ENCODE measurements at places on chromosomes 1 and 21.

- DNase-seq, result no peak
Observed at GRCh38 chr1:192824511-192824910, 15.7 kb downstream of the RGS2 start.

DNA sequence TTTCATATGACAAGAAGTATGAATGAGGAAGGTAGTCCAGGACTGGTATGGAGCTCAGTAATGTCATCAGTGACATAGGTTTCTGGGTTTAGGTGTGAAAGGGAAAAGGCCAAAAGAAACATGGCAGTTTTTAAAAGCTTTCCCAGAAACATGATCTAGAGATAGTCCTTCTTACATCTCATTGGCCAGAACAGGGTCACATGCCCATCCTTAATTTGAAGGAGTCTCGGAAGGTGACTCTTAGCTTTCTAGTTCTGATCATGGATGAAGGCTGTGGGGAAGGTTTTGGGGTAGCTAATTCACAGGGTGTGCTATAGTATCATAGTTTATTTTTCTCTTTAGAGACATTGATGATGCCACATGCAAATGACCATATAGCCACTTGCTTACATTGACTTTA lies 55.3 kb downstream of the RPS6KC1 start:
- no peak for DNase-seq

GRCh38 chr1:180777072-180777689 lies 135.5 kb upstream of the KIAA1614 start:
- DNase-seq, result no peak

DNA sequence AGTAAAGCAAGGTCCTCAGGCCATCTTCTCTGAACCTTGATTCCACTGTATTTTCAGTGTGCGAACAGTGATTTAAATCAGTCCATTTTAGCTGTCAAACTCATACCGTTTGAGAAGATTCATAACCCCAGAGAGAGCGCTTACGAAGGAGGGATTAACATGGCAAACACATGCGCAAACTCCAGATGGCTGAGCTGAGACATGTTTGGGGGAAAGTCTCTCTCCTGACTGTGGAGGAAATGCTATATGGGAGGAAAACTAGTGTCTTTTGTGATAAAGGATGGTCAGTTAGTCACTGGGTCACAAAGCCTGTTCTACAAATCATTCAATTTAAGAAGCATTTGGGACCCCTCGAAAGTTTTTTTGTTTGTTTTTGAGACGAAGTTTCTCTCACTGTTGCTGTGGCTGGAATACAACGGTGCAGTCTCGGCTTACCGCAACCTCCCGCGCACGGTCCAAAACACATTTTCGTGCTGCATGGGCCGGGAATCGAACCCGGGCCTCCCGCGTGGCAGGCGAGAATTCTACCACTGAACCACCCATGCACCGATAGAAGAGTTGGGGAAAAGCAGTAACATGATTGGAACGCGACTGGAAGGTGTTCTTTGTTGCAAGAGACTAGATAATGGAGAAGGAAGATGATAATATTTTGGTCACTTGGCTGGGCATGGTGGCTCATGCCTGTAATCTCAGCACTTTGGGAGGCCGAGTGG lies 58.4 kb upstream of the CXADR start:
- peak; percentile 99 for DNase-seq

GRCh38 chr1:32612189-32612881 lies 38.0 kb downstream of the ZBTB8OS start:
- peak; percentile 33 for DNase-seq

DNA sequence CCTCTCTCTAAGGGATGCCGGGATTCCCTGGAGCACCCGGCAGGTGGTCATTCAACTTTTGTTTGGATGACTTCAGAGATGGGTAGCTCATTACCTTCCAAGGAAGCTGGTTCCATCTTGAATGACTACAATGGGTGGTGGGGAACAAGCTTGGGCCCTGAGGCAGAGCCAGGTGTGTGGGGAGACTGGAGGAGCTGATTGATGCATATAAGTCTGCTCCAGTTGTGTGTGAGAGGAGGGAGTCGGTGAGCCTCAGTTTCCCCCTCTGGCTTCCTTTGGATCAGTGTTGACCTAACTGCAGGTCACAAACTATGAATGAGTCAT lies 133.8 kb upstream of the ZBTB40 start:
- no peak for DNase-seq

- no peak for DNase-seq
Observed at GRCh38 chr21:45054227-45054926, 20.0 kb upstream of the ADARB1 start.

DNA sequence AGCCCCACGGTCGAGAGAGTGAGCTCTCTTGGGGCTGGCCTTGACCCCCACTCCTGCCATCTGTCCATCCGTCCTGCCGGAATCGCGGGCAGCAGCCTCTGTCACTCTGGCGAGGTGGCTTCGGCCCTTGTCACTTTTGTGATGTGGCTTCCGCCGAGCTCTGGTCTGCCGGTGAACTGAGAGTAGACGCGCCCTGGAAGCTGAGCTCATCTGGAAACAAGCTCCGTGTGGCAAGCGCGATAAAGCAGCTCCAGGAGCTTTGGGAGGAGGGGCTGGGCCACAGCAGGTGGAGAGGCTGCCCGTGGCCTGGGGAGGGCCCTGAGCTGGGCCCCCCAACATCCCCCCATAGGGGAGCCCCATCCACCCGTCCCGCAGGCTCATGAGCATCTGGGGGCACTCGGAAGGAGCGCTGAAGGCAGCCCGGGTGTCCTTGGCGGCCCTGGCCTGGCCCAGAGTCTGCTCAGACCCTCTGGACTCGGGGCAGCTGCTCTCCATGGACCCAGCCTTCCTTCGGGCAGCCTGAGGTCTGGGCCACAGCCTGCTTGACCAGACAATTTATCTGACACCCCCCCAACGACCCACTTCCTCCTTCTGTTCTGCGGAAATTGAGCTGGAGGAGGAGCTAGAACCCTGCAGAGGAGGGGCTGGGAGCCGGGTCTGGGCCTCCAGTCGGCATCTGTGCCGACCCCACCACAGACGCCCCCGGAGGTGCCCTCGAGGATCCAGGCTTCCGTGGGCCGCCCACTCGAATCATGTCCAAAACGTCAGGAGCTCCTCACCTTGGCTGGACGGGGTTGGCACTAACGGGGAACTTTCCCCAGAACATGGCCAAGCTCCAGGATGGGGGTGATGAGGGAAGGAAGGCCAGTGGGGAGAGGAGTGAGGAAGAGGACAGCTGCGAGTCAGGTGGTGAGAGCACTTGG lies 59.1 kb downstream of the SLC19A1 start:
- no peak for DNase-seq

DNA sequence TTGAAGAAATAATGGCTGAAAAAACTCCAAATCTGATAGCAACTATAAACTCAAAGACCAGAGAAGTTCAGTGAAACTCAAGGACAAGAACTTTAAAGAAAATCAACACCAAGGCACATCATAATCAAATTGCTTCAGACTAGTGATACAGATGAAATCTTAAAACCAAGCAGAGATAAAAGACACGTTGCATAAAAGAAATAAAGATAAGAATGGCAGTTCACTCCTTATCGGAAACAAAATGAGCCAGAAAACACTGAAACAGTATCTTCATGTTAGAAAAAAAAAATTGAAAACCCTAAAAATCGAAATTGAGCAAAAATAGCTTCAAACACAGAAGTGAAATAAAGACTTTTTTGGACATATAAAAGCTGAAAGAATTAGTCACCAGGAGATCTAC lies 4.6 kb upstream of the RAB4A start:
- no peak for DNase-seq

DNA sequence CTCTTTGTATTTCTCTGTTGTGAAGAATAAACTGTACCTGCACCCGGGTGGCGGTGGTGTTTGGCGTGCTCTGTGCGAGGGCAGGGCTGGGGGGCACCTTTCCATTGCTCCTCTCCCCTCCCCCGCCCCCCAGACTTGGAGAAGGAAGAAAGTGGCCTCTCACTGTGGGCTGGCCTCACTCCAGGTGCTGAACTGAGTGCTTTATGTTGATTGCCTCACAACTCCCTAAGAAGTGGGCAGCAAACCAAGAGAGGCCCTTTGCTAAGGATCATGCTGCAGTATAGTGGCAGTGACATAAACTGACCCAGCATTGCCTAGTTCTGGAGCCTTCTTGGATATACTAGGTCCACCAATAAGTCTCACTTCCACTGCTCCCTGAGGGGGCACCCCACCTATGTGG lies 20.2 kb downstream of the A3GALT2 start:
- DNase-seq, result no peak

GRCh38 chr1:77026640-77027039 lies 159.4 kb downstream of the ST6GALNAC5 start:
- DNase-seq, result no peak

GRCh38 chr1:165508291-165508690 lies 35.5 kb upstream of the LRRC52 start:
- DNase-seq, result no peak

- DNase-seq, result no peak
Observed at GRCh38 chr1:164610538-164611222, 51.7 kb downstream of the PBX1 start.

DNA sequence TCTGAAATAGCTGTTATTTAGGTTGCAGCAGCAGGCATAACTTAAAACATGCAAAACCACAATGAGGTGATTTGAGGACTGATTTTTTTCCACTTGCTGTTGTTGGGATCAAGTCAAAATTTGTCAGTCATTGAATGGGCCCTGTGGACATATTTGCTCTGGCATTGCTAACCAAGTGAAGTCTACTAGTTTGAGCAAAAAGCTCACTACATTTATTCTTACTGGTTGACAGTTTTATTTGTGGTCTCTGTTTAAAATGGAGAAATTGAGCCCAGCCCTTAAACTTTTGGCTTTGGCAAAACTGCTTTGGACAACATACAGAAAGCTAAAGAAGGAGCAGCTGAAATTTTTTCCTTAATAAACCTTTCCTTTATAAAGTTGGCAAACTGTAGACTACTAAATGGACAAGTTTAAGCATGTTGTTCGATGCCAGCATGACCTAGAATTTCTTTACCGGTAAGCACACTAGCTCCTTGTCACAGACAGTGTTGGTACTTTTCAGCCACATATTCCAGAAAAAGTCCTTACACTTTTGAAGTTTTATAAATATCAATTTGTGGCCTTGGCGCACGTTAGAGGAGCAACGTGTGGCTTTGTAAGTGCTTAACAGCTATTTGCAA lies 234.6 kb downstream of the USP25 start:
- no peak for DNase-seq

GRCh38 chr1:156406251-156406650 lies 37.2 kb downstream of the RHBG start:
- DNase-seq, result peak; percentile 25

DNA sequence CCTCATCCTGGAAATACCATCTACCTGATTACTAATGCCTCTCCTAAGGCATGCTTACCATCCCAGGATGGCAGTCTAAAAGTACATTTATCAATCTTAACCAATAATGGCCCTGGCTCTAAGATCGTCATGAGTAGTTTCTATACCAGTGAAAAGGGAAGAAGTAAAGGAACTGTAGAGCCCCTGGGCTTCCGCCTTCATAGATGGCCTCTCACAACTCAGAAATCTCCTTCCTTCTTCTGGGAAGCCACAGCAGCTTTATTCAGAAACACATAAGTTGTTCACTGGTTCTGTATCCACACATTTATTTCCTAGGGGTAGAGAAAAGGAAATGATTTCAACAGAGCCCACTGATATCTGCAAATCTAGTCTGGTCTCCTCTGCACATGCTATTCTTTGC lies 41.0 kb upstream of the CD5L start:
- no peak for DNase-seq

DNA sequence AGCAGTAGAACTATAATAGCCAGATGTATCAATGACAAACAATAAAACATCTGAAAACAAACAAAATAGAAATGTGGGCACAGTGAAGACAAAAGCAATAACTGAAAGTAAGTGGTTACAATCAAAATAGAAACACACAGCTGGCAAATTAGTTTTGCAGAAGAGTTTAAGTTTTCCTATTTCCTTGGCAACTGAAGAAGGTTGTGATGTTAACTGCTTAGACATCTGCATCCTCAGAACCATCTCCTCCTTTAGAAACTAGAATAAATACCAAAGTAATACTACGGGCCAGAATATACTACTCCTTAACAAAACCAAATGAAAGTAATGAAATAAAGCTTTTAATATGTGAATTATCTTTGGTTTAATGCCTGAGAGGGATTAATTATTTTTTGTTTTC lies 605.5 kb downstream of the LTN1 start:
- no peak for DNase-seq

DNA sequence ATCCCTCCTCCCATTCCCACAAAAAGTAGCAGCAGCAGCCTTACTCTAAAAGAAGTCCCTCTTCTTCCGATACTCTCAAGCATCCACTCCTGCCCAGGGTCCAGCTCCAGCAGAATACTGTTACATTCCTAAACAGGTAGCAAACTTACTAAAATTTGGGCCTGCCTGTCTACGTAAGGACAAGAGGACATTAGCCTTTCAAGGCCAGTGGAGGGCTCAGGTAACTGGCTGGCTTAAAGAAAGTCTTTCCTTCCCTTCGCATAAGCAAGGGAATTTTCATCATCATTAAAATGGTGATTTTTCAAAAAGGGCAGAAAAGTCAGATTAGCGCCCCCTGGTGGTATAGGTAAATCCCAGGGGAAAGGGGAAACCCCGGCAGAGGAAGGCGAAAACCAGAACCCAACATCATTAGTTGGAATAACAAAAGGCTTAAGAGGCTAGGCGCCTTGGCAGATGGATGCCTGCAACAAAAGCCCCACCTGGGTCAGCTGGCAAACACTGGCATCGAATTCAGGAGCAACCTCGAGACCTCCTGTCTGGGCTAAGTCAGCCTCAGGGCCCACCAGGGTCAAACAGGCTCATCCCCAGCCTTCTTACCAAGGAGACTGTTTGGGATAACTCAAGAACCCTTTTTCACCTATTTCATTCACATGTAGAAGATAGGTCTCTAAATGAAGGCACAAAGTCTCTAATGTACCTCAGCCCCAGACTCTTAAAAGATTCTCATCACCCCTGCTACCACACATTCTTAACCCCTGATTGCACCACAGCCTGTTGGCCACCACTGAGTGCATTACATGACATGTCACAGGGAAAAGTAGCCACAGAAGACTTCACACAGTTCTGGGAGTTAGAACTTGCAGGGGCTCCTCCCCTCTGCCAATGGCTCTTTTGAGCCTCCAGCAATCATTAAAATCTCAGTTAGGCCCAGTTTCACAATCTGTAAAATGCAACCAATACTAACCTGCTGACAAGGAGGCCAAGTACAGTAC lies 36.7 kb downstream of the ERI3 start:
- DNase-seq, result no peak

GRCh38 chr1:158984386-158984785 lies 25.3 kb upstream of the IFI16 start:
- DNase-seq, result no peak

DNA sequence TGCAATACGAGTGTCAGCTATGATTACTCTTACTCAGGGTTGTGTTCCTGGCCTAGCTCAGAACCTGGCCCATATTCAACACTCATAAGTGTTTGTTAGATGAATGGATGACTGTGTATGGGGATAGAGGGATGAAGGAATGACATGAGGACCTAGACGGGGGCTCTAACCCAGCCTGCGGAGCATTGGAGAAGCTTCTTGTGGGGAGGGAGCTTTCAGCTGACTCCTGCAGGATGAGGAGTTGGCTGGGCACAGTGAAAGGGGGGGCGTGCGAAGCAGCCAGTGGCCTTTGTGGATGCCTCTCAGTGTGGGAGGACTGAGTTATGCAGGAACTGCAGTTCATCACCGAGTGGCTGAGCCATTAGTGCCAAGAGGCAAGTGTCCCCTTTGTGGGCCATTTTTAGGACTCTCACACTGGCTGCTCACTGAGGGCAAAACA lies 1.2 kb upstream of the EXTL1 start:
- DNase-seq, result no peak
